ENCODE measurements at places on chromosomes 2 and 18.

DNA sequence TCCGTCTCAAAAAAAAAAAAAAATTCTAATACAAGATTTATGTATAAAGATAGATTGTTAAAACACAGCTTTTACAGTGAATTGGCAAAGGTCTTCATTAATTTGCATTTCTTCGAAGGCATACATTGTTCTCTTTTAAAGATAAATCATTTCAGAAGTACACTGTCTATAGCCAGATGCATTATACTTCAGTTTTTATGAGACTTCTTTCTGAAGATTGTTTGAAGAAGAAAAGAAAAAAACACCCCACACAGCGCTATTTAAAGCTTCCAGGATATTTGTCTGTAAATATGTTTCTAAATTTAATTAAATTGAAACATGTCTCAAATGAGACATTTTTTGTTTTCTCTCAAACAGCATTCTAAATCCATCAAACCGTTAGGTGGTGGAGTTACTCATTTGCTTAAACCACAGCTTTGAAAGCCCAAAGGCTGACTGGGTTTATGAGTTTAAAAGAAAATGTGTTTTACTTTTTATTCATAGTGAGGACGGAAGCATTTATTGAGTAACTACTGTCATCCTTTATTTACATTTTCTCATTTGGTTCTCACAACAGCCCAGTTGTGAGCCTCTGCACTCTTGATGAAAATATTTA lies 42.4 kb upstream of the C1GALT1C1L start:
- no peak for DNase-seq

DNA sequence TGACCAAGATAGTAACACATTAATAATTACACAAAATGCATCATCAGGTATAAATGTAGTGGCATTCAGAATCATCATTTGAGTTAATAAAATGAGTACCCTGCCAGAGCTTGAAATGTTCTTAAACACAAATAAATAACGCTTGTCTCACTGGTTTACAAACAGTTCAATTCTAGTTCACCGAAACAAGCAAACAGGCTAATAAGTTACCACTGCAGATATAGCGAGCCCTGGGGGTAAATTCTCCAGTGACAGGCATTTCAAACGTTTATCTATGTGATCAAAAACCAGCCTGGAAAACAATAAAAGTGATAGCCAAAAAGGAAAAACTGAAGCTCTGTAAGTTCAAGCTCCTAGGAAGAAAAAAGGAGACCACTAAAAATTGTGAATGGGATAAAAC lies 152.6 kb downstream of the THADA start:
- no peak for DNase-seq

- DNase-seq, result no peak
Measured at GRCh38 chr2:65465857-65466256, 33.5 kb upstream of the SPRED2 start.

DNA sequence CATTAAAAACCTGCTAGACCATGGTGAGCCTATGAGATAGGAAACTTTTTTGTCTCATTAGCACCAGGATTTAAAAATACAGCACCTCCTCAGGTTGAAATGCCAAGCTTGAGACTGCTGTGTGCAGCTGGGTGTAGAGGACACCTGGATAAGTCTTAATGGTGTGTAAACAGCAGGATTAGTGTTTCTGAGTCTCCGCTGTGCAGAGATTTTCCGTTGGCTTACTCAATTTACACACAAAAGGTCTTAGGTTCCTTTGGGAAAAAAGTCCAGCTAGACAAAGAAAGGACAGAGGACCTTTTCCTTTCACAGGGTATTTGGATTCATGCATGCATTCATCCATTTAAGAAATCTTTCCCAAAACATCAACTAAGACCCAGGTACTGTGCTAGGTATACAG lies 168.1 kb downstream of the NRXN1 start:
- DNase-seq, result no peak

- DNase-seq, result no peak
Measured at GRCh38 chr18:54822872-54823845, 5.1 kb upstream of the RAB27B start.

DNA sequence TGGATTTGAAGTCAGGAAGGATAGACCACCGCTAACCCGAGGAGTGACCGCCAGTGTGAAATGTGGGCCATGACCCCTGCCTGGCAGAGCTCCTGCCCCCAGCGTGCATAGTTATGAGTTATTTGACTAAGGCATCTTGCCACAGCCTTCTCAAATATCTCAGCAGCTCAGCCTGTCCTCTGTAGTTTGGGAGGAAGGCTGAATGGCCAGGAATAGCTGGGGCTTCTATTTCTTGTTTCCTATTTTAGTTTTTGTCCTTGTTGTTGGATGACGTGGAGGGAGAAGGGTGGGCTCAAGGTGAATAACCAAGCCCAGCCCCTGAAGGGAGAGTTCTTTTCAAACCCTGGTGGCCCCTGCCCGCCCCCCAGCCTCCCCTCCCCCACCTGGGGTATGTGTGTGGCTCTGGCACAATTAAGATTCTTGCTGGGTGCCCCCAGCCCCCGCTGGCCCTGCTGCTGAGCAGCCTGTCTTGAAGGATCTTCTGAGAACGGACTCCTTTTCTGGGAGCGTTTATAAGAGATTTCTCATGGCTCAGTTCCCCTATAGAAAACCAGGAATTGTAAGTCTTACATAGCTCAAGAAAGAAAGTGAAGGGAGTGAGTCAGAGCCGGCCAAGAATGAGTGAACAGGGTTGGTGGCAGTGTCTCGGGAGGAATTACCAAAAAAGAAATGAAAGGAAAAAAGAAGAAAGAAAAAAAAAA lies 157.4 kb downstream of the GLI2 start:
- peak; percentile 73 for DNase-seq

DNA sequence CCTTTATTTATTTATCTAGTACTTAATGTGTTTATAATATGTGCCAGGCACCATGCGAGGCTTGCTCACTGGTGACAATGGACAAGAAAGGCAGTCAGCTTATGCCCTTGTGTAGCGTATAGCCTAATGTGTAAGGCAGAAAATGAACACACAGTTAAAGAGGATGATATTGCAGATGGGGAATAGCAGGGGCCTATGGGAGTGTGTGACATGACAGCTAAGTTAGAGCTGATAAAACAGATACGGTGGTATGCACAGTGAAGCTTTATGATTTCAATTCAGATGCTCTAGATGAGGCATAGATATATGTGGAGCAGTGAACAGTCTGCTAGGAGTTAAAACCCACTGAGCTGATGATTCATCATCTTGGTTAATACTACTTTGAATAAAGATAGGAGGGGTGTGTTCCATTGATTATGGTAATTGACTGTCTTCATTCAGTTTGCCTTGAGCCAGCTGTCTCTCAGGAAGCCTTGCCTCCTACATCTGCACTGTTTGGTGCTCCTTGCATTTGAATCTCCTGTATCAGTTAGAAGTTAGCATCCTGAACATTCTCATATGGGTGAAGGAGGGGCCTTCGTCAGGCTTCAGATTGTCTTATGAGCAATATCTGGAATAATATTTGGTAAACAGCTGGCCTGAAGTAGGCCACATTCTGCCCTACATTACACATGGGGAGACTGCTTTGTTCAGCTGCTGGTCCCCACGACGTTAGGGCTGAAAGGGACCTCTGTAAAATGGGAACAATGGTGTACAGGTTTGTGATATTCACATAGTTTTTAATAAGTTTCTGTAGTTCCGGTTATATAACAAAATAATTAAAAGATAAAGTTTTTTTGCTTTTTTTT lies 13.2 kb downstream of the MAP4K4 start:
- DNase-seq, result no peak

DNA sequence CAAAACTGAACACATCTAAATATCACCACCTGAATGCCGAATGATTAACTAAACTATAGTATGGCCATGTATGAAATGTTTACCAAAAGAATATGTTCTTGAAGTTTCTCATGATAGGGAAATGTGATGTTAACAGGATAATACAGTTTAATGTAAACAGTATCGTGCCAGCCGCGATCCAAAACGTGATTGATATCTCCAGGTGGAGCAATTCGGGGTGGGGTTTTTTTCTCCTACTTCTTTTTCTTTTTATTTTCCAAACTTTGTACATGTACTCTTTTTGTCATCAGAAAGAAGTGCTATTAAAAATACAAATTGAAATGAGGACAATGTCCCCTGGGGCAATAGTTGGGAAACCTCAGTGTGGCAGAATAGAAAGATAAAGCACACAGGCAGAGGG lies 4.0 kb upstream of the BIN1 start:
- no peak for DNase-seq

GRCh38 chr18:30676053-30676480 lies 366.5 kb downstream of the DSC3 start:
- no peak for DNase-seq
